H7 (cell line): ENCODE measurements at places on chromosomes 12 and 14.

GRCh38 chr14:68576031-68576430 lies 216.8 kb downstream of the ZFP36L1 start:
- no peak for DNase-seq

DNA sequence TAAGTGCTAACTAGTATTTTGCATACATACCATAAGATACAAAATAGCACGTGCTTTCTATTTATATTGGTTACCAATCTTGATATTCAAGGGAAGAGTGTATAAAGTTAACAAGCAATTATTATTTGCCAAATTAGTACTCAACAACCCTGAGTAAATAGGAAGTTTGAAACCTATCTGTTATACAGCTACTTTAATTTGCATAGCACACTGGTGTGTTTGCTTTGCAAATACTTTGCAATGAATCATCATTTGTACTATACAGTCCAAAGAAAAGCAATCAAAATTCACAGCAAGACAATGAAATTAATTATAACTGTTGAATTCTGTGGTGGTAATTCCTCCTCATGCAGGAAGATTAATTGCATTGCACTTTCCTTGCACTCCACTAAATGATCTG lies 469.1 kb downstream of the PRKD1 start:
- no peak for DNase-seq

DNA sequence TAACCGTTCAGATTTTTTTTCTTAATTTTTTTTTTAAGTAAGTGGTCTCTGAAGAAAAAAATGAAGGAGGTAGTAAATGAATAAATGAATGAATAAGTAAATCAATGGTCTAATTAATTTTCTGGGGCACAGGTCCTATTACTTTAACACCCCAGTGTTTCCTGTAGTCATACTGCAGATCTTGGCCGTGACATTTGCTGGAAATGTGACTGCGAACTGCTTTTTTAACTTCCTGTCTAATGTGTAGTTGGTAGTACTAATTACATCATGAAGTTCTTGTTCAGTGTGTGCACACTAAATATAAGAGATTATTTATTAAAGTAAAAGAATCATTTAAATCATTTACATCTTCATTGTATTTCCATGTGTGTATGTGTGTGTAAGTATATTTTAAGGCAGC lies 45.4 kb downstream of the AEBP2 start:
- DNase-seq = no peak

DNA sequence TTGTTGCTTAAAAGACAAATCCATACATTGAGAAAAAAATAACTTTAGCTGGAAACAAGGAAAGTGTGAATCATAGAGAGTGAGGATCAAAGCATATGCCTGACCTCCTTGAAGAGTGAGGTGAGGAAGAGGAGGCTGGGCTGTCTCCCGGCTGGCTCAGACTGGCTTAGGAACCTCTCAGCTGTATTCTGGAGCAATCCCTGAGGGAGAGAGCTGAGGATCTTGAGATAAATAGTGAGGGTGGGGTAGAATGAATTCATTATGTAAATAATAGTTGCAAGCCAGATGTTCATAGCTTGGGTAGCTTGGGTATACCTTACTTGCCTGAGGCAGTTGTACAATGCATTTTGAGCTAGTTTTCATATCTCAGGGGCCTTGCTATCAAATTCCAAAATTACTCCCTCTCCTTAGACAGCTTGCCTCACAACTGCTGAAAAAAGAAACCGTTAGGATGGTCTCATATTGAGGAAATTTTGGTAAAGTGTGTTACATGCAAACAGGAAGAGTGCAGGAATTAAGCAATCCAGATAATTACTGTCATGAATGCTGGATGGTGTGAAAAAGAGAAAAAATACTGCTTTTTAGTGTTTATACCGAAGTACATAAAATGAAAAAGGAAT lies 30.5 kb upstream of the SLC15A5 start:
- DNase-seq = no peak

DNA sequence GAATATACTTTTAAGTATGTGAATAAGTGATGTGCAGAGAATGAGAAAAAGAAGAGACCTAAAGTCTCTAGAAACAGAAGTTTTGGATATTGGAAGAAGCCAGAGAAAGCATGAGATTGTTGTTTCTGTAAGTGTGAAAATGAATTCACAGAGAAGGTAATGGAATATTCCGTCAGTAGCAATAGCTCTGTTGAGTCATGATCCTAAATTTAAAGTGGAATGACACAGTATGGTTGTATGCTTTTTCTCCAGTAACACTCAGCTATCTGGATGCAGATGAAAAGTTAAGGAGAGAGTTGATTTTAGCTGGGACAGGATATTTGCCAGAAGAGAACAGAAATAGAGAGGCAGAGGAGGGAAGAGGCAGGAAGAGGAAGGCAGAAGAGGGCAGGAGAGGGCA lies 1166.3 kb downstream of the GALC start:
- DNase-seq = no peak
